CD8-positive, alpha-beta T cell (primary cell): ENCODE measurements at places on chromosomes 4 and X.

GRCh38 chrX:65920620-65921019, 119.3 kb downstream of the VSIG4 start:
- no peak for DNase-seq

GRCh38 chr4:76993787-76994641, 44.5 kb downstream of the SEPTIN11 start:
- peak; percentile 46 for DNase-seq

DNA sequence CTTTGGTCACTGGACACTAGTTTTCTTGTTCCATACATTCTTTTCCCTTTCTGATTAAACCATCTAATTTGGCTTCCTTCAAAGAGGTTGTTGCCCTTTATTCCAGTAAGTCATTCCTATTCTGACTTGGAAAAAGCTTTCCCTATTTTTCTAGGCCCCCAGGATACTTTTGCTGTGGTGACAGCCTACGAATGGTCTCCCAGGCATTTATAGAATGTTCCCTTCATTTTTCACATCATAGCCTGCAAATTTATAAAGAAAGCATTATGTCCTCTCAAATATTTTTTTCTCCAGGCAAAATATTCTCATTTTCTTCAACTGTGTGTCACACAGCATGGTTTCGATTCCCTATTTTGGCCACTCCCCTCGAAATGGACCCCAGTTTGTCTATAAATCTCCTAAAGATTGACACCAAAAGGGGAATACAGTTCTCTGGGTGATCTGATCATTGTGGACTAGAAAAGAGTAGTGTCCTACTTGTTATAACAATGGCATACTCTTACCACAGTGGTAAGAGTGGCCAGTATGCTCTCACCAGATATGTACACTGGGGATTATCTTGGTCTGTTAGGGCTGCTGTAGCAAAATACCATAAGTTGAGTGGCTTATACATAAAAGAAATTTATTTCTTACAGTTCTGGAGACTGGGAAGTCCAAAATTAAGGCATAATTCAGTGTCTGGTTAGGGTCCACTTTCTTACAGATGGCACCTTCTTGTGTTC, 41.5 kb upstream of the BMP2K start:
- DNase-seq, result no peak

DNA sequence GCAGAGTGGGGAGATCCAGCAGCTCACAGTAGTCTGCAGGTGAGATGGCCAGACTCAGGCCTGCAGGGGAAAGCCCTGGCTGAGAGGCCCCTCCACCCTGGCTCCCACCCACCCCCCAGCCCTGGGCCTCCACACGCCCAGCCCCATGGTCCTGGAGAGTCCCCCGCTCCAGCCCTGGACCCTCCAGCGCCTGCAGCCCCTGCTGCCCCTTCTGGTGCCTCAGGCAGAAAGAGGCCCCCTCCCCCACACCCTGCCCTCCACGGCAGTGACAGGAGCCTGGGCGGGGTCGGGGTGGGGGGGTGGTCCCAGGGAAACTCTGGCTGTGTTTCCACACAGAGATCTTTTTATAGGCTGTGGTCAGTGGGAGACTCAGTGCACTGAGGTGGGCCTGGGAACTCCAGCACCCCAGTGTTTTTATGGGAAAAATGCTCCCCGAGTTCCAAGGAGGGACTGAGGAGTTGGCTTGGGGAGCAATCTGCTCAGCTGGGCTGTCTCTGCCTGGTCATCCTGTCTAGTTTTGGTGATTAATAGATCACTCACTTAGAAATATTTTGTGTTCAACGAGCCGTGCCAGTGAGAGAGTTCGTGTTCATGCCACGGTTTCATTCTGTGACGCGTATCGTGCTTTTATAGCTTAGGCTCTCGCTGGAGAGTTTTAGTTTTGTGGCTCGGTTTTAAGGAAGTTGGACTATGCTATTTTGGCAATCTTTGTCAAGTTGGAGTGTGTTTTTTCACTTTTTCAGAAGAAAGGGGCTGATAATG, 53.1 kb upstream of the HGFAC start:
- no peak for DNase-seq

DNA sequence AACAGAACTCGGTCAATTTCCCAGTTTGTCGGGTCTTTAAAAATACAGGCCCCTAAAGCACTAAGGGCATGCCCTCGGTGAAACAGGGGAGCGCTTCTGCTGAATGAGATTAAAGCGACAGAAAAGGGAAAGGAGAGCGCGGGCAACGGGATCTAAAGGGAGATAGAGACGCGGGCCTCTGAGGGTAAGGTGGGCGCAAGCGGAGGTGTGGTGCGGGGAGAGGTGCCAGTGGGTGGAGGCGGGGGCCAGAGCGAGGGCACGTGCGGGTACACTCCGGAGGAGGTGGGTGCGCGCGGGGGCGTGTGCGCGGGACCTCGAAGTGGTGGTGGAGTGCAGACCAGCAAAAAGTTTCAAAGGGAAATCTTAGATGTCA, 787 bp upstream of the TET2 start:
- DNase-seq, result no peak

- no peak for DNase-seq
These were observed 66.6 kb downstream of the ING2 start for GRCh38 chr4:183571350-183571941.

- peak; percentile 52 for DNase-seq
These were observed 373.6 kb downstream of the MID1IP1 start for GRCh38 chrX:39174772-39175417.

DNA sequence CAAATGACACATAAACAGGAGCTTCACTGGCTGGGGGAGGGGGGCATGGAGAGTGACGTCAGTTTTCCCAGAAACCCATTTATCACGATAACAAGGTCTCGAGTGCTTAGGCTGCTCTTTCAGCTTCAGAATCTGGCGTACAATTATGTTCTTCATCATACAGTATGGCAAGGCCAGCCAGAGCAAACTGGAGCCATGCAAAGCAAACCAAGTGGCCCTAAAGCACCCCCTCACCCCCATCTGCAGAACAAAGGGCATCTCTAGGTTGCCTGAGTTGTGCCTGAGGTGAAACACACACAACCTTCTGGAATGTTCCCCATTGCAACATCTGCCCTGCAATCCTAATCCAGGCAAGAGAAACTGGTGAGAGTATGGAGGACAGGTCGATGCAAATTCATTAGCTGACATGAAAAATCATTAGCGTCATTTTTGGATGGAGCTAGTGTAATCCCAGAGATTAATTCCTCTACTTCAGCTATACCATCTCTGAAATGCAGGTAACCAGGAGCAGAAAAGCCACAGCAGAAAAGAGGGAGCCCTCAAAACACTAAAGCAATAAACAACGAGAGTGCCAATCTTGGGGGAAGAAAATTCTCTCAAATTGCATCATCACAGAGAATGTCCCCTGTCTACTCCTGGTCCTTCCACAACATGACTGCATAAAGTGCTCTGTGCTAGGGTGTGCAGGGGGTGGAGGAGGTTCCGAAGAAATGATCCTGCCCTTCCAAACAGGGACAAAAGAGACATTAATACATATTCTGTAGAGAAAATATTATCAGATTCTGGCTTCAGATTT, 1.8 kb downstream of the SEPTIN6 start:
- DNase-seq, result peak; percentile 69

GRCh38 chrX:69215161-69215875, 50.1 kb upstream of the PJA1 start:
- no peak for DNase-seq

- DNase-seq, result no peak
These were observed 28.7 kb downstream of the EFHC2 start for GRCh38 chrX:44314808-44315207.

- DNase-seq, result no peak
These were observed 93.4 kb downstream of the NHSL2 start for GRCh38 chrX:72003811-72004750.

GRCh38 chr4:40718586-40718985, 31.2 kb upstream of the NSUN7 start:
- no peak for DNase-seq

GRCh38 chr4:184282895-184283654, 65.4 kb upstream of the ENPP6 start:
- no peak for DNase-seq

DNA sequence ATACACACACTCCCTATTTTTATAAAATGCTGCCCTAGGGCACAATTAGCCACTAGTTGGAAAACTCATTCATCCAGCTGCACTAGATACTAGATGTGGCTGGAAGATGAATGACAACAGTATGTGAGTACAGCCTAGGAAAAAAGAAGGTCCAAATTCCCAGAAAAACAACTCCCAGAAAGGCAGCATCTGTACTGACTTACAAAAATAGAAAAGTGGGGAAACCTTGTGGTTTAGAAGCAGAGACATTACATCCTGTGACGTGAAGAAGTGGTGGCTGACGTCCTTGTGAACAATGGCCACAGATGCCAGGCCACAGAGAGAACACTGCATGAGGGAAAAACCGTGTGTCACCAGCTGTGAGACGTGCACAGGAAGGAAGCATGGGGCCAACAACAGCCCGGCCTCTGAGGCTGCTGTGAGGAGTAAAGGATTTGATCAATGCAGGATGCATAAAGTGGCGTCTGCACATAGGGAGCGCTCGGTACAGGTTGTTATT, 81.2 kb downstream of the SPRY1 start:
- DNase-seq, result no peak

DNA sequence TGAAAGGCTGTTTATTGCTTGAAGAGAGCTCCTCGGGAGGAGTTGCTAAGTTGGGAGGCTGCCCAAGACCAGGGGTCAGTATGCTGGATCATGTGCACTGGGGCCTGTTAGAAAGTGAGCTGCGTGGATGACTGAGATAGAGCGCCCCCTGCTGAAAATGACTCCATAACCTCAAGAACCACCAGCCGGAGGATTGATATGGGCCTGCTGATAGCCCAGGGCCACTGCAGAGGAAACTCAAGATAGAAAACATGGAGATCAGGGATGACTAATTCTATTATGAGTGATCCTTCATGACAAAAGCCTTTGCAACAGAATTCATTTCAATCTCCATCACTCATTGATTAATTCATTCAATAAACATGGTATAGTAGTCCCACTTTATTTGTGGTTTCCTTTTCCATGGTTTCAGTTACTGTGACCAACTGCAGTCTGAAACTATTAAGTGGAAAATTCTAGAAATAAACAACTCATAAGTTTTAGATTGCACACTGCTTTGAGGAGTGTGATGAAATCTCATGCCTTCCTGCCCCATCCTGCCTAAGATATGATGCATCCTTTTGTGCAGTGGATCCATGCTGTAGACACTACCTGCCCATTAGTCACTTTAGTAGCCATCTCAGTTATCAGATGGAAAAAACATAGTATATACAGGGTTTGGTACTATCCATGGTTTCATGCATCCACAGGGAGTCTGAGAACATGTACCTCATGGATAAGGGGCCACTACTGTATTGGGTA, 126.7 kb upstream of the MBNL3 start:
- no peak for DNase-seq

DNA sequence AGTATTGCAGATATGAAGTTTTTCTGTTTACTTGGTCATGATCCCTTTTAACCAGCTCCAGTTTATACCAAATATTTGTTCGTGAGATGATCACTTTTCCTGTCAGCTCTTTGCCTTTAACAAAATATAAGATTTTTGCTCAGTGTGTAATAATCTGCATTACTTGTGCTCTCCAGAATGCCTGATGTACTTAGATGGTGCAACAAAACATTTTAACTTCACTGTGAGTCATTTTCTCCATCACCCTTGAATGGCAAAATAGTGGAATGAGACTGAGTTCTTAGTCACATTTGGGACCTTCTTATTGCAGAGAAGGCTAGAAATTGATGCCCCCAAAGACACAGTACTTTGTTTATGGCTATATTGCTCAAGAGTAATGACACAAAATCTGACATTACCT, 252.0 kb downstream of the FRMPD4 start:
- DNase-seq, result no peak

GRCh38 chr4:158859661-158860060, 90.8 kb downstream of the FNIP2 start:
- DNase-seq, result no peak

- DNase-seq, result no peak
These were observed 57.1 kb upstream of the ATXN3L start for GRCh38 chrX:13376857-13377549.

DNA sequence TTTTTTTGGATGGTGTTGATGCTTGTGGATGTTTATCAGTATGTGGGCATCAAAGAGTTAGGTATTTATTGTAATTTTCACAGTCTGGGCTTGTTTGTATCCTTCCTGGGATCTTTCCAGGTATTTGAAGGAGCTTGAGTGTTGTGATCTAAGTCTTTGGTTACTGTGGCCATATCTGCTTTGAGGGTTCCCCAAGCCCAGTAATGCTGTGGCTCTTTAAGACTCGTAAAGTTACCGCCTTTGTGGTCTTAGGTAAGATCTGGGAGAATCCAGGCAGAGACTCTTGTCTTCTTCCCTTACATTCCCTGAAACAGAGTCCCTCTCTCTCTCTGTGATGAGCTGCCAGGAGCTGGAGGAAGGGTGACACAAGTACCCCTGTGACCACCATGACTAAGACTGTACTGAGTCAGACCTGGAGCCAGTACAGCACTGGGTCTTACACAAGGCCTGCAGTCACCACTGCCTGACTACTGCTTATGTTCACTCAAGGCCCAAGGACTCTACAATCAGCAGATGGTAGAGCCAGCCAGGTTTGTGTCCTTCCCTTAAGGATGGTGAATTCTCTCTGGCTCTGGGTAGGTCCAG, 62.2 kb downstream of the FMR1NB start:
- DNase-seq, result no peak

- no peak for DNase-seq
These were observed 409.2 kb upstream of the FGF13 start for GRCh38 chrX:139120760-139121159.

GRCh38 chrX:76127341-76127740, 45.5 kb upstream of the PBDC1 start:
- DNase-seq, result no peak

DNA sequence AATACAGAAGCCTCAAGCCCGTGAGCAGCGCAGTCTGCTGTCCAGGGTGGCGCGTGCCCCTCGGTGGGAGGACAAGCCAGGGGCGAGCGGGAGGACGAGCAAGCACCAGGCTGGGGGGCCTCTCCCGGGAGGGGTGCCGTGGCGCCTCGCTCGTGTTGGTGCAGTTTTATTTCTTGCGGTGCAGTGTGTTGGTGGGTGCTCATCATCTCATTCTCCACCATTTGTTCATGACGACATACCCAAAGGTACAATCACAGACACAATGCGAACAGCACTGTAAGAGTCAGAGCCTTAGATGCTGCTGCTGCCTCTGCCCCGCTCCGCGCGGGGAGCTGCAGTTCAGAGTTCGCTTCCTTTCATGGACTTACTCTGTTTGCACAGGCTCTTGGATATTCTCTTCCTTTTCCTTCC, 30.3 kb downstream of the RGS12 start:
- no peak for DNase-seq

DNA sequence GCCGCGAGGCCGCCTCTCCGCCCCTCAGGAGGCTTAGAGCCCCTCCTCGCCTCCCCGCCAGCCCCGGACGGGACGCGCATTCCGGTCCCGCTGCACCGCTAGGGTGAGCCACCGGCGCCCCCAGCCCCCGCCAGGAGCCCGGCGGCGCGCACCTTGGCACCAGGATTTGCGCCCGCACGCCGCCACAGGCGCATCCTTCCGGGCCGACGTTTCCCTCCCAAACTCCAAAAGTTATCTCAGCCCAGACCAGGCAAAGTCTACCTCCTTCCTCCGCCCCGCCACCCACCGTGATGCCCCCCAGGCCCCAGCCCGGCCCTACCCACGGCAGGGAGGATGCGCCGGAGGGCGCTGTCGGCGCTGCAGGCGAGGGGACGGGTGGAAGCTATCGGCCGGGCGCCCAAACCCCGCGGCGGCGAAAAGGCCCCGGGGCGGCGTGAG, 538 bp downstream of the SCML2 start:
- DNase-seq, result no peak

- DNase-seq, result no peak
These were observed 86.0 kb upstream of the GALNTL6 start for GRCh38 chr4:171727185-171727584.
